ENCODE measurements at places on chromosomes 7 and 10.
A peak's percentile ranks its signal among the peaks of the same experiment; 100 is the strongest.

- no peak for DNase-seq
Measured at GRCh38 chr7:92228100-92228499, 17.6 kb downstream of the KRIT1 start.

DNA sequence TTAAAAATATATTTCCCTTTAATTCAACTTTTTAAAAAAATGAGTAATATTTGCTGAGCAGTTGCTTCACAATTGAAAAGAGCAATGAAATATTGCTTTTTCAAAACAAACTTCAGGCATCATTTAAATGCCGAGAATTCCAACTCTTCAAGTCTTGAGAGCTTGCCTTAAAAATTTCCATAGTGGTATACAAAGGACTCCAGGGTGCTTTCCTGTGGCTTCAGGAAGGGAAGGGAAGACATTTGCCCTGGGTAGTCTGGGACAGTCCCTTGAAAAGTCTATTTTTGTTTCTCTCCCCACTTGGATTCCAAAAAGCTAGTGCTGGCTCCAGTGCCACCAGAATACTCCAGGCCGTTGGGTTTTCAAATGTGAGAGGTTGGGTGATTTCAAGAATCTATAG is 71.7 kb downstream of the HYCC1 start:
- no peak for DNase-seq

DNA sequence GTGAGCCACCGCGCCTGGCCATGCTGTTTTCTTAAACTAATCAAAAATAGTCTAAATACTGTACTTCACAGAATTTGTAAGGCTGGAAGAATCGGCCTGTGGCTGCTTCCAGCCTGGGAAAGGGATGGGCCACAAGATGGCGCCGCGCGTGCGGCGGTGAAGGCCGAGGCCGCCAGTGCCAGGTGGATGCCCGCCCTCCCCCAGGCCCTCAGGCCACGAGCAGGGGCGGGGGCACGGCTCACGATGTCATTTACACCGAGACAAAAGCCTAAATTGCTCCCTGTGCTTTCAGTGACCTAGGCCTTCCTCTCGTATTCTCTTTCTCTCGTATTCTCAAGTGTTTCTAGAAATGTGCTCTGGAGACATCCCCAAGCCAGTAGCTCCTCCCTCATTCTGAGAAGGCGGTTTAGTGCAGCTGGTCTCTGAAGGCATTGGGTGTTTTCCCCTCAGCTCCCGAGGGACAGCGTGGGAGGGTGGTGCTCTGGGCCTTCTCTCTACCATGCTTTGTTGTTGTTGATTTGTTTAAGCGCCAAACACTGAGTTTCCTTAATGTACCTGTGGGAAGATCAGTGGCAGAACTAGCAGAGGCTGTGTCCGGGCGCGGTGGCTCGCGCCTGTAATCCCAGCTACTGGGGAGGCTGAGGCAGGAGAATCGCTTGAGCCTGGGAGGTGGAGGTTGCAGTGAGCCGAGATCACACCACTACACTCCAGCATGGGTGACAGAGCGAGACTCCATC is 68.4 kb downstream of the CDC123 start:
- DNase-seq, result peak; percentile 94

DNA sequence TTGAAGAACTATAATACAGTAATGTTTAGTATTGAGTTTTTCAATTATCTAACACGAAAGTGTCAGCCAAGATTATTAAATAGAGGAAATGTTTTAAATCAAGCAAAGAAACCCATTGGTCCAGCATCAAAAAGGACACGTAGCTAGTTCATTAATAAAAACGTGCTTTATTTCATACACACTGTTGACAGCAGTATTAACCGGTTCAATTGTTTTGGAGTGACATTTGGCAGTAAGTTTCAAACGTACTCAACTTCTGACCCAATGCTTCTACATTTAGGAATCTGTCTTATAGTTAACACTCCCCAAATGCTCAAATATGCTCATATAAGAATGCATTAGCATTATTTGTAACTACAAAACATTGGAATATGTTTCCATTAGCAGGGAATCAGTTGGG is 41.3 kb downstream of the SLC16A12 start:
- no peak for DNase-seq

DNA sequence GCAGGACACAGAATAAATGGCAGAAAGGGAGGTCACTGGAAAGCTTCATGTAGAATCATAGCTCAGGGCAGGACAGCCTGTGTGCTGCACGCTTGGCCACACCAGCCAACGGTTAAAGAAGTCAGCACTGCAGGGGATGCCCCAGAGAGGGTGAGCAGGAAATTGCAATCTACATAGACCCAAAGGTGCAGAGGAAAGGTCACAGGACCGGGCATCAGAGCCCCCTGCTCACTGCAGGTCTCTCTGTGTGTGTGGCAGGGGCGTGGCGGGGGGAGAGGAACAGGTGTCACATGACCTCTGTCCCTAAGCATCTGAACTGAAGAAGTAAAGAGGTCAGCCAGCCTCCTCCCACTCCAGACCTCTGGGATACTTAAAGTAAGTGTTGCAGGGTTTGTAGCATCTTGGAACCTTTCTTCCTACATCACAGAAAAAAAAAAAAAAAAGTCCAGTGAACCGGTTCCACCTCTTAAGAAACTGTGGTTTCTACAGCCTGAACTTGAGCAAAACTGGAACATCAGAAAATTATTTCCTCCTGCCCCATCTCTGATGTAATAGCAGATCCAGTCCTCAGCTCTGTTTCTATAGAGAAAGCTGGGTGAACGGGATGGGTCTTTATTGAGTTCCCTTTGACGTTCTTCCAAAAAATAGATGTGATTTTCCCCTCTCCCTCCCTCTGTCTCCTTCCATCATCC is 64.3 kb downstream of the RGS10 start:
- no peak for DNase-seq

DNA sequence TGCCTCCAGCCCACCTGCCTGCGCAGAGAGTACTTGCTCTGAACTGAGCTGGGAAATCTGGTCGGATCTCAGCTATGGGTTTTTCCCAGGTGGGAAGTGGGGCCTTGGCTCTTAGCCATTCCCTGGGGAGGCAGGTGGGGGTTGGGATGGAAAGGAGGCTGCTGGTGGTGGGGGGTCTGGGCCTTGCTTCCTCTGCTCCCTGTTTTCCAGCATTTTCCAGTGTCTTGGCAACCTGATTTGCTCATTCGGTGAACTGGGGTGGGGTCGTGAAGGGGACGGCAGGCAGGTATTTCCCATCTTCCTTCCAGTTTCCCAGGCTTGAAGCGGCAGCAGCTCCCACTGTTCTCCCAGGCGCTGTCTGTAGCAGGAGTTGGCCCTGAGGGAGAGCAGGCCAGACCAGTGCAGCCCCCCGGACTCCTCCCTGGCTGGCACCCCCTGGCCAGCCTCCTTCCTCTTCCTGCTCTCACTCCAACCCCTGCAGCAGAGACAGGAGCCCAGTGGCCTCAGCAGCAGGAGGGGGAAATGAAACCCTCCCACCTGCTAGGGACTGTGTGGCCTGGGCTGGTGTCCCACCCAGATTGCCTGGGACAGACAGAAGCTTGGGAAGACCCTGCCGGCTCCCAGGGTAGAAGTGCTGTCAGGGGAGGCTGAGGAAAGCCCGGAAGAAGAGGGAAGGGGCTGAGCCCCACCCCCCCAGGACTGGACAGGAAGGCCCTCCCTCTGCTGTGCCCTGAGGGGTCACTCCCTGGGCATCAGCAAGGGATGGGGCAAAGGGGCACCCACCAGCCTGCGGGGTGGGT is 6.6 kb downstream of the TRIM8 start:
- no peak for DNase-seq

DNA sequence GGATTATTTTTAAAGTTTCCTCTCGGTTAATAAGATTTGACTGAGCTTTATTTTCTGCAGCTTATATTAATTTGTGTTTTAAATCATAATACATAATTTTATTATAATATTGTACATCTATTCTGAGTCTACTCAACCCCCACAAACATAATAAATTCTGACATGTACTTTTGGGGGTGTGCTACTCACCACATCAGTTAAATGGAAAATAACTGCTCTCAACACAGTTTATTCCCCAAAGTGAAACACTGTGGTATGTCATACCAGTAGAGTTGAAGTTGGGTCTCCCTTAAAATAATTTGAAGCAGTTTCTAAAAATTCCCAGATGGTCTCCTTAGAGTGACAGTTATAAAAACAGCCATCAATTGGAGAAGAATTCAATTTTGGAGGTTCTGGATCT is 463.2 kb downstream of the PHTF2 start:
- no peak for DNase-seq

DNA sequence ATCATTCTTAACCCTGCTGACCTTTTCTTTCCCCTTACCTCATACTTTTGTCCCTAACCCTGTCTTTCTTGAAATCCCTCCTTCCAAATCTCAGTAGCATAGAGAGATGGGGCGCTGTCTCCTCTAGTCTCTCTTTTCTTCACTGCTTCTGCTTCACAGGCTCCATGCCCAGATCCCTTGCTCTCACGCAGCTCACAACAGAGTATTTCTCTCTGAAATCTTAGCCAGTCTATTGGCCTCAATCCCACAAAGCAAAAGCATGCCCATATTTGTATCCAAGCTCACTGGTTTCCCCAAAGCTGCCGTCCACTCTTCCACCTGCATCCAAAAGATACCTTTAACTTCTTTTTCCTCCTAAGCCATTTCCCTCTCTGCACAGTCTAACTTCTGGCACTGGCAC is 526.8 kb downstream of the PLXDC2 start:
- no peak for DNase-seq

GRCh38 chr10:99341860-99342490 is 12.8 kb downstream of the CNNM1 start:
- no peak for DNase-seq

GRCh38 chr10:63064706-63065105 is 68.4 kb upstream of the NRBF2 start:
- DNase-seq, result no peak

- no peak for DNase-seq
Measured at GRCh38 chr7:101159696-101160674, 5.4 kb downstream of the VGF start.

DNA sequence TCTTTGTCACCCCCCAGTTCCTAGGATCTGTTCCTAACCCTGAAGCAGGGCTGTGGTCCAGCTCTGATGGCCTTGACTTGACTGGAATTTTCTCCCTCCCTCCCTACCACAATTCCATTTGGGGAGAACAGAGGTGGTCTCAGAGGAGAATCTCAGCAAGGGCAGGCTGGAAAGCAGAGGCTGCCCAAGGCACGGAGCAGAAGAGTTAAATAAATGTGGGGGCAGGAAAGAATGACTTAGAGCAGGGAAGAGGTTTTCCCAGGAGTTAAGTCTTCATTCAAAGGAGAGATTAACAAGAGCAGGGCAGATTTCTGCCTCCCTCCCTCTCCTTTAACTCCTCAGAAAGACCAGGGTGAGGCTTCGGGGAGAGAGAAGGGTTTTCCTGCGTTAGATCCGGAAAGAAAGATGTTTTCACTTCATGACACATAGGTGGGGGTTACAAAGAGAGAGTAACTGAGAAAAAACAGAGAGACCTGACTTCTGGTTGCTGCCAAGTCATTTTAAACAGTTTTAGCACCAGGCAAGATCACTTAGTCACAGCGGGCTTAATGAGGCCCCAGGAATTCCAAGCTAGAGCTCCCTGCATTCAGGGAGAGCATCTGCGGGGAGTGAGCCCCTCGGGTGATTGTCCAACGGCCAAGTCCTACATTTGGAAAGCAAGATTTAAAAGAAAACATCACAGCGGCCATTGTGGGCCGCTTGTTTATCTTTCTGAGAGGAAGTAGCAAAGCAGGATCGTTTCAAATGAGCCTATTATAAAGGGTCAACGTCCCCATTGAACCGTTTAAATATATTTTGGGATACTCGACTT is 78.7 kb downstream of the ARHGAP22 start:
- no peak for DNase-seq

All from NCI-H1436 (cell line).